Left colon (tissue), 2 donors: ENCODE measurements at places on chromosomes 4 and X.

DNA sequence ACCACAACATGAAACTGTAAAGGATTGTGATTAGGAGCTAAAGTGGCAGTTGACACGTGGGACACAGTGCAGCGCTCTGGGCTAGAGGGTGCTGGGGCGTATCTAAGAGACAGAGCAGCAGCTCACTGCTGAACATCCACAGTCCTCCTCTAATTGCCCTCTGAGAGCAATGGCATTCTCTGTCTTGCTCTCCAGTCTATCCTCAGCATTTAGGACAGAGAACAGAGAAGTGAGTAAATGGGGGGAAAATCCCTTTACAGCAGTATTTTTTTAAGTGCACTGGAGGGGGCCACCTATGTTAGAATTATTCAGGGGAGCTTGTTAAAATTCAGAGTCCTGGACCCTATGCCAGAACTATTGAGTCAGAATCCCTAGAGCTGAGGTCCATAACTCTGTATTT is 4.2 kb upstream of the TMEM154 start:
- no peak for DNase-seq

- no peak for DNase-seq
These were observed 6.6 kb upstream of the UTP3 start for GRCh38 chr4:70681704-70682103.

- DNase-seq = no peak
These were observed 90.5 kb downstream of the DDIT4L start for GRCh38 chr4:100099746-100100145.

DNA sequence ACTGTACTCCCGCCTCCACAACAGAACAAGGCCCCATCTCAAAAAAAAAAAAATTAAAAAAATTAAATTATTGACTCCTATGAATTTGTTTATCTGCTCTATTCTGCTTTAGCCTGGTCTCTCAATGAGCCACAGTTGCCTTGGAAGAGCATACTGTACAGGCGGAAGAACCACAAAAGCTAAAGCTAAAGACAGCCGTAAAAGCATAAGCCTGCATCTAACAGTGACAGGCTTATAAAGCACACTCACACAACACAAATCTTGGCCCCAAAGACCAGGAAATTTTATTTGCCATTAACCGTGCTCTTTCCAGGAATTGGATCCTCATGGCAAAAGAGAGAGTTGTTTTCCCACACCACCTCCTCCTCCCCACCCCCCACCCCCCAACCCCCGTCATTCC is 53.5 kb upstream of the KLF3 start:
- DNase-seq = no peak

GRCh38 chrX:77910108-77910840 is at the start of gene ATP7A:
Gene ATP7A, plus strand, starts transcription at chrX:77910693. Its CDS starts 60,949 bp downstream, at chrX:77971642.
- DNase-seq = peak; percentile 93

GRCh38 chr4:147833254-147833653 is 101.4 kb downstream of the ARHGAP10 start:
- no peak for DNase-seq

GRCh38 chr4:38422850-38423249 is 241.1 kb upstream of the KLF3 start:
- no peak for DNase-seq

GRCh38 chr4:1761130-1761689 is 31.9 kb upstream of the FGFR3 start:
- no peak for DNase-seq

GRCh38 chr4:39591290-39591689 is 47.4 kb downstream of the SMIM14 start:
- peak; percentile 27 for DNase-seq

- DNase-seq = no peak
These were observed 15.0 kb upstream of the SH3TC1 start for GRCh38 chr4:8184061-8184460.

- no peak for DNase-seq
These were observed 1.6 kb downstream of the CXCL1 start for GRCh38 chr4:73870768-73871167.

GRCh38 chrX:14819769-14820168 is 53.1 kb downstream of the FANCB start:
- DNase-seq = no peak

- no peak for DNase-seq
These were observed 136.0 kb downstream of the UGT8 start for GRCh38 chr4:114734594-114734993.

DNA sequence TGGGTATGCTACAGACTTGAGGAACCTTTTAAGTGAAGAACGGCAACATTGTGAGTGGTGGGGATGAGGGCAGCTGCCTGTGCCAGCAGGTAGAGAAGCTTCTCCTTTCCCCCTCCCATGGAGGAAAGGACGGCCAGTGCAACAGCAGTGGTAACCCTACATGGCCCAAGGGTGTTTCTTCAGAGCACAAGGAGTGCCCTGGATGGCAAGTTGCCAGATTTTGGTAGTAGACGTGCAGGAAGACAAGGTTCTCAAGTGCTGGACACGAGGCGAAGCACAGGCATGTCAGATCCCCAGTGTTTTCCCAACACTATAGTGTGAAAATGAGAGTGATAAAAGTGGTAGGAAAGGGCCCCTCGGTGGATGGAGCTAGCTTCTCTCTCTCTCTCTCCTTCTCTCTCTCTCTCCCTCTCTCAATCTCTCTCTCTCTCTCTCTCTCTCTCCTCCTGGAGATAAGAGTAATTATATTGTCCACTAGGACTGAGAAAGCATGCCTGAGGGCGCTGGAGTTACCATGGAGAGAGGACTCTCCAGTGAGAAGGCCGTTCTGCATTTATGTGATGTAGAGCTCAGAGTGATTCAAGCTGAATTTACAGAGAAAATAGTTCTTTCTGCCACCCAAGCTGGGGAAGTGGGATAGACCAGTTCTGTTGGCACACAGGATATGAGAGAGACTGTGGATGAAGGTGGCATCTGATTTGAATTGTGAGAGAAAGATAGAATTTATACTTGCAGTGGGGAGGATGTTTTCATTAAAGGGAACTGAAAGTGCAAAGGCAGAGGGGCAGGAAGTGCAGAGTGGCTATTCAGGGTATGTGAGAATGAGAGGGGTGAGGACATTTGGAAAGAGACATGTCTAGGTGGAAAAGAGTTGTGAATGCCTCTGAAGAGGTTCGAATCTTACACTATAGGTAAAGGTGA is 25.7 kb upstream of the TRPC3 start:
- no peak for DNase-seq

DNA sequence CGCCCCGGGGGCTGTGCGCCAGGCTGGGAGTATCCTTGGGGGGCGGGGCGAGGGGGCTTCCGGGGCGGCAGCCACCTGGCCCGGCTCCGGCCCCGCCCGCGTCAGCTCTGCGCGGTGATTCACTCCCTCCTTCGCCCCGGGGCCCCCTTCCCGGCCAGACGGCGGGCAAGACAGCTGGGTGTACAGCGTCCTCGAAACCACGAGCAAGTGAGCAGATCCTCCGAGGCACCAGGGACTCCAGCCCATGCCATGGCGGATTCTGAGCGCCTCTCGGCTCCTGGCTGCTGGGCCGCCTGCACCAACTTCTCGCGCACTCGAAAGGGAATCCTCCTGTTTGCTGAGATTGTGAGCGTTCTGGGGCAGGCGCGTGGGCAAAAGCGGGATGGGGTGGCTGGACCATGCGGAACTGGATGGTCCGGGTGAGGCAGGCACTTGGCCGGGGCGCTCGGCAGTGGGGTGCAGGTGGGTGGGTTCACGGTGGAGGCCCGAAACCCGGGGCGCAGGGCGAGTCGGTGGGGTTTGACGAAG is at the start of gene PLP2:
Gene PLP2, plus strand, starts transcription at position 147 of the 528 bp plus-strand sequence. Its CDS starts 103 bp downstream, at position 250.
- peak; percentile 73 for DNase-seq

DNA sequence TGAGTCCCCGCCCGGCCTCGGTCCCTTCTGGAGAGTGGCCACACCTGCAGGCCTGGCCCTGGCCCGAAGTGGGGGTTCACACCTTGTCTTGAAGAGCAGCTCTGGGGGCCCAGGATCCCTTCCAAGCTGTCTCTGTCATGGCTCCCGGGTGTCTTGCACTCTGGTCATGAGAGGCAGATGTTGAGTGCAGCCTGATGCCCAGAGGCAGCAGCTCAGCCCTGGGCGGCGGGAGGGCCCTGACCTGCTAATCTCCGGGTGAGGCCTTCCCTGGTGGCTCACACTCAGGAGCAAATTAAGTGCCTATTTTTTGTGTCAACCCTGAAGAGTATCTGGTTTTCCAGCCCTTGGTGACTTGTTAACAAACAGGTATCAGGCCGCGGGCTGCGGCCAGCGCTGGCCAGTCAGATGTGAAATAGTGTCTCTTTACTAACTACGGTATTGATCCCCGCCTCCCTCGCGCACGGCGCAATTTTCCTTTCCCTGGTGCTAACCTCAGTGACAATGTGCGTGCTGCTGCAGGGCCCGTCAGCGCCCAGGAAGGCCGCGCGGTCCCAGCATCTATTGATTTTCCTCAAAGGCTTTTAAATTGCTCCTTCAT is 24.2 kb downstream of the NKX1-1 start:
- no peak for DNase-seq

DNA sequence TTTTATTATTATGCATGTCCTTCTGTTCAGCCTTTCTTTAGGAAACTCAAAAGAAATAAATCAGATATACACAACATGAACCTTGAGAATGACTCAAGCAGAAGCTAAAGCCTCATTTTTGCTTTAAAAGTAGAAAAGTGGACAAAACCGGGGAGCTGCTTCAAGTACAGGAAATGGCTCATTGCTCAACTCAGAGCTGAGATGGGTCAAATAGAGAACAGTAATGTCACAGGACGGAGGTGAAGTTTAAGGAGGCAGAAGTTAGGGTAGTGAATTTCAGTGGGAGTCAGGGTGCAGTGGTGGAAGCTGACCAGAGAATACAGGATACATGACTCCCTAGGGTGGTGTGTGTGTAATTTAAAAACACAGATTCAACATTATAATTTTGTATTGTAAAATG is 22.2 kb downstream of the PHKA2 start:
- DNase-seq = no peak

DNA sequence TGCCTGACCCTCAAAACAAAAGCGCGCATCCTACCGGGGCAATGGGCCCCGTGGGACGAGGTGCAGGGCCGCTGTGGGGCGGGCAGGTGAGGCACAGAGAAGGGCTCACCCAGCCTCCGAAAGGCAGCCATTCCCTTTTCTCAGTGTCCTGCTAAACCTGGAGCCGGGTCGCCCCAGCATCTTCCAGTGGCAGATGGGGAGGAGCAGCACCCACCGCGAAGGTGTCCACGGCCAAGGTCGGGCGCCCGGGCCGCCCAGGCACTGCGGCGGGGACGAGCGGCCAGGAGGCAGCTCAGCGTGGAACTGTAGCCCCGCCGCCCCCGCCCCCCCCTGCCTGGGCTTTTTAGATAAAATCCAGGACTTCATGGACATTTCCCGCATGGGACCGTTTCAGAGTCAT is 19.2 kb upstream of the TLR1 start:
- no peak for DNase-seq

DNA sequence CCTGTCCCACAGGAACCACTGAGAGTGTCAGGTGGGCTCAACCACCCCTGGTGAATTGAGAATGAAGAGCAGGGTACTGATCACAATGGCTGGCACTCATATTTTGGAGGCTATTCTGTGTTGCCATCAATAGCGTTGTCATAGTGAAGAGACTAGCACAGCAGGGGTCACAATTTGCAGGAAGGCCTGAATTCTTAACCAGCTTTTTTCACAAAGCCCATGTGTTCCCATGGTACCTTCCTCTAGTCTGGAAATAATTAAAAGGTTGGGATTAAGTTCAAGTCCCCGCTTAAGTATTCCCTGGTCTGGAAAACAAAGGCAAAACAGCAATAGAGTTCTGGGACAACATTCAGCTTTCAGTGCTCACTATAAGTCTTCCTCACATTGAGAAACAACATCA is 1051.7 kb downstream of the C4orf33 start:
- DNase-seq = no peak

DNA sequence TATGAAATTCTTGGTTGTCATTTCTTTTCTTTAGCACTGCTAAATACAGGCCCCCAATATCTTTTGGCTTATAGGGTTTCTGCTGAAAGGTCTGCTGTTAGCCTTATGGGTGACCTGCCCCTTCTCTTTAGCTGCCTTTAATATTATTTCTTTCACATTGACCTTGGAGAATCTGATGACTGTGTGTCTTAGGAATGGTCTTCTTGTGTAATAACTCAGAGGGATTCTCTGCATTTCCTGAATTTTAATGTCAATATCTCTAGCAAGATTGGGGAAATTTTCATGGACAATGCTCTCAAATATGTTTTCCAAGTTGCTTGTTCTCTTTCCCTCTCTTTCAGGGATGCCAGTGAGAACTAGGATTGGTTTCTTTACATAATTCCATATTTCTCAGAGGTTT is 292.4 kb downstream of the SLC7A11 start:
- no peak for DNase-seq

DNA sequence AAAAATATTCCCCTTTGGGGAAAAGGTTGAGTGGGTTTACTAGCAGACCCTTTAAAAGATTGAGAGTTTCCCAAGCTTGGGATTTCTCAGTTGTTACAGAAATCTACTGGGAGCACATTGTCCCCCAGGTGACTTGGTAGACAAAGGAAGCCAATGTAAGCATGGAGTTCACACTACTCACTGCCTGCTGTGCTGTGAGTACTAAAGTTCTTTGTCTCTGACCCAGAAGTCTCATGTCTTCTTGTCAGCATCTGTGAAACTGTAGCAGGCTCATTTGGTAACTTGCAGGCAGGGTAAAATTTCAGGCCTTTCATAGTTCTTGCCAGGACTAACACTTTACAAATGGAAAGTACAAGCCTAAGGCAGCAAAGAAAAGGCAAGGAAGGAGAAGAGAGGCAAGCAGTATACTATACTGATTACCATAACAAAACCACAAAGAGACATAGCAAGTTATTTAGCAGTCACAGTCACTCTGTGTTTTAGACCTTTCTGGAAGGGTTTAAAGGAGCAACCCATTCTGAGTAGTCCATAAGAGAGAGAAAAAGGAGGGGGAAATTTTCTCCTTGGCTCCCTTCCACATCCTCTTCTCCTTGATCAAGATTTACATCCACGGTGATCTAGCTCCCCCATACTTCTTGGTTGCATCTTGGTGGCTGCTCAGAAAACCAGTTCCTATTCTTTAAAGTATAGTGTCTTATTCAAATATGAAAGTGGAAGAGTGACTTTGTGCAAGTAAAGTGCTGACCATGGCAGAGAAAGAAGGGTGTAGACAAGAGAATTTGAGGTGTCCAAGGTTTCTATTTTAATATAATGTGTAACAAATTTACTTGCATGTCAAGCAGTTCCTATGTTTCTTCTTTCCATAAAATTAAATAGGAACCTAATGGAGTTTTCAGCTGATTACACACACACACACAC is 160.0 kb upstream of the PDE5A start:
- no peak for DNase-seq

DNA sequence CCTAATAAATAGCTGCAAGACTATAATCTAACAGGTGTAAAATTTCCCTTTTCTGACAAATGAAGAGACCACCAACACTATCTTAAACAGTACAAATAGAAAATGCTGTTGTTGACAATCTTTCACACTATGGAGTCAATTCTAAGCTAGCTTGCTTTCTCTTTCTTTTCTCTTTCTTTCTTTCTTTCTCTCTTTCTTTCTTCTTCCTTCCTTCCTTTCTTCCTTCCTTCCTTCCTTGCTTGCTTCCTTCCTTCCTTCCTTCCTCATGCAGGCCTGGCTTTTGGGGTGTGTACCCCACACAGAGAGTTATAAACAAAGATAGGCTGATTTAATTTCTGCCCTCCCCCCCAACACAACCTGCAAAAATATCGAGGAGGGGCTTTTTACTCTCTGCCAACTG is 8.1 kb upstream of the ARX start:
- no peak for DNase-seq

GRCh38 chr4:153440475-153440874 is 25.7 kb upstream of the TMEM131L start:
- no peak for DNase-seq

- DNase-seq = no peak
These were observed 16.1 kb downstream of the CPEB2 start for GRCh38 chr4:15018361-15018760.

GRCh38 chr4:10239982-10240654 is 123.5 kb upstream of the WDR1 start:
- no peak for DNase-seq
